ENCODE measurements at places on chromosomes 1 and 21. TPM values are rescaled to one million over a fixed set of nuclear protein-coding genes. Genes with fewer than 3 reads are reported as not detected.

The SGIP1 gene
- 4.4 TPM for total RNA-seq

The OR6N2 gene
- not detected for total RNA-seq

The KCNK2 gene
- 5.3 TPM for total RNA-seq

The DCDC2B gene
- total RNA-seq, result not detected

The DMRTA2 gene
- 0.05 TPM for total RNA-seq

The LMOD1 gene
- total RNA-seq, result 27.0 TPM

The GSTM1 gene
- total RNA-seq, result 0.51 TPM

The PLA2G2C gene
- not detected for total RNA-seq
